ENCODE measurements at places on chromosomes 5 and 9.

- DNase-seq, result no peak
These were observed 298.5 kb upstream of the KIF2A start for GRCh38 chr5:62007457-62007856.

DNA sequence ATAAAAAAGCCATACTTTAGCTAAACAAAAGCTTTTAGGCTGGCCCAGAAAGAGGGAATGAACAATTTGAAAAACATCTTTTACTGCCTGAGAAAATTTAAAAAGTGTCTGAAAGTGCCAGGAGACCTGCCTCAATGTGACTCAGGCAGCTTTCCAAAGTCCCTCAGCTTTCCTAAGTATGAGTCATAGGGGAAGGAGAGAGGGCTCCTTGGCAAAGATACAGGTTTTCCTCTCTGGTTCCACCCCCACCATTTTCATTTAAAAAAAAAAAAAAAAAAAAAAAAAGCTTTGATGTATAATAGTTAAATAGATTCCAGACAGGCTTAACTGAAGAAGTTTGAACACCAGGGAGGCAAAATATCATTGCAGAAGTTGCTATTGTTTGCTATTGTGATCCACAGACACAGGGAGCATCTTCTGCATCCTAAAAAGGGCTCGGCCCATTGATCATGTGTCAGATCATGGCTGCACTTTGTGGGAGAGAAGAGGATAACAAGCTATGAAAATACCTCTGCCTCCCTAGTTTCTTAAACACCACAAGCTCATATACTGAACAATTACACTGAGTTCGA is 71.5 kb downstream of the MRPS27 start:
- DNase-seq, result no peak

DNA sequence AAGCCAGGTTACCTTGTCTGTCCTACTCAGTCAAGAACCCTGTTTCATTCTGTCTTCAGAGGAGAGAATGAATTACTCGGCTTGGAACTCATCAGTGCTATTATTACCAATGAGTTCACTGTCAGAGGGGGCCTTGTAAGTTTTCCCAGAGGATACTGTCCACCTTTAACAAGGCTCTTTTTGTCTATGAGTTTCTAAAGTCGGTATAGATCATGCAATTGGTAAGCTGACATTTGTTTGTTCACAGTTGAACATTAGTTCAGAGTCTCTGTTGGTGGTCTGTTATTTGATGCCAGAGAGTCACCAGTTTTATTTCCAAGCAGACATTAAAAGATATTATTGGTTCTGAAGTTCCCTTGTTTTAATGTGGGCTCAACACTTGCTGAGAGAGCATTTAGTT is 58.1 kb upstream of the DHFR start:
- DNase-seq, result no peak

GRCh38 chr9:71767776-71768321 is 464 bp downstream of the CEMIP2 start:
- no peak for DNase-seq

DNA sequence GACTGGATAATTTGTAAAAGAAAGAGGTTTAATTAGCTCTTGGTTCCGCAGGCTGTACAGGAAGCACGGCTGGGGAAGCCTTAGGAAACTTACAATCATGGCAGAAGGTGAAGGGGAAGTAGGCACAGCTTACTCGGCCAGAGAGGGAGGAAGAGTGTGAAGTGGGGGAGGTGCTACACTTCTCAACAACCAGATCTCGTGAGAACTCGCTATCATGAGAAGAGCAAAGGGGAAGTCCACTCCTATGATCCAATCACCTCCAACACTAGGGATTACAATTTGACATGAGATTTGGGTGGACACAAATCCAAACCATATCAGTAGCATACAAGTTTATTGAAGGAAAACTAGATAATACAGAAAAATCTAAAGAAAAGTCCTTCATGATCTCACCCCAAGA is 39.9 kb downstream of the NEURL1B start:
- DNase-seq, result no peak

- DNase-seq, result no peak
These were observed 4.2 kb upstream of the EPB41L4B start for GRCh38 chr9:109325089-109325488.

DNA sequence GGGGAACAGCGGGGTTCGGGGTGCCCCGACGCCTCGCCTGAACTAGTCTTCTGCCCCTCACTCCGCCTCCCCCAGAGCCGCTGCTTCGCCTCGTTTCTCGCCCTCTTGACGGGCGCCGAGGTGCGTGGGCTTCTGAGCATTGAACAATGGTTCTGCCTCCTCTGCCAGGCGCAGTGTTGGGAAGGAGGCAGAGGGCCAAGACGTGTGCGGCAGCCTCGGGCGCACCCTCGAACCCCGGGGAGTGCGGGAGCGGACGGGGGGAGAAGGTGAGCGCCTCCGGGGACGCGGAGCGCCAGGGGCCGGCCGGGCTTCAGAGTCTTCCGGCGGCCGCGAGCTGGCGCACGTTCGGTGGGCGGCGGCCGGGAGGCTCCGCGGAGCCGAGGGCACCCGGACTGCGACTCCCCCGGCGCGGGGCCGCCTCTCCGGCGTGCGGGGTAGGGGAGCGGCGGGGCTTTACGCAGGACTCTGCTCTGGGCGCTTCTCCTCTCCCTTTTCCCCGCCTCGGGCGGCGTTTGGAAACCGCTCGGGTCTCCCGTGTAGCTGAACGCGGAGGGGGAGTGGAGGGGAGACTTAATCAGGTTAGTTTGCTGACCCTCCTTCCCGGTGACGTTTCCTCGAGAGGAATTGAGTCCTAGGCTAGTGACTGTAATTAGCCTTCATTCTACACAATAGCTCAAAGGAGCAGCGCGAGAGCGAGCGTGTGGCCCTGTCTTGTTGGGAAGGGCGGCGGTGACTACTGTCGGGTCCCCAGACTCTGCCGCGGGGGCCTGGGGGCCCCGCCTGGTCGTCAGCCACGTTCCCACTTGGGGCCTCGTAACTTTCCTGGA is 1.1 kb downstream of the VLDLR start:
- DNase-seq, result no peak

DNA sequence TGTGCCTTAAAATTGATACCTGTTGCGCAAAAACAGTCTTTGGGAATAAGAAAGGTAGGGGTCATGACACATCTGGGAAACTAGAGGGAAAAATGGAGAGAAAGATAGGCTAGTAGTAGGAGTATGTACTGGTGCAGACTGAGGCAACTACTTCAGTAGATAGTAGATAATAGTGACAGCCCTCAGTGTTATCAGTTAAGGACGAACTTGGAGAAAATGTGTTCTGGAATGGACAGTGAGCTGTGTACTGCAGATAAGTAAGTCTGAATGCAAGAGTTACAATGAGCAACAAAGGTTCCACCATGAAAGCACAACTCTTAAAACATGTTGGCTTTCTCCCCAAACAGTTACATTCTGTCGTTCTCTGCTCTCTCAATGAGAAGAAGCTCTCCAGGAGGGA is 6.5 kb upstream of the INSL6 start:
- no peak for DNase-seq

GRCh38 chr5:91495699-91496098 is 112.6 kb upstream of the ARRDC3 start:
- no peak for DNase-seq

DNA sequence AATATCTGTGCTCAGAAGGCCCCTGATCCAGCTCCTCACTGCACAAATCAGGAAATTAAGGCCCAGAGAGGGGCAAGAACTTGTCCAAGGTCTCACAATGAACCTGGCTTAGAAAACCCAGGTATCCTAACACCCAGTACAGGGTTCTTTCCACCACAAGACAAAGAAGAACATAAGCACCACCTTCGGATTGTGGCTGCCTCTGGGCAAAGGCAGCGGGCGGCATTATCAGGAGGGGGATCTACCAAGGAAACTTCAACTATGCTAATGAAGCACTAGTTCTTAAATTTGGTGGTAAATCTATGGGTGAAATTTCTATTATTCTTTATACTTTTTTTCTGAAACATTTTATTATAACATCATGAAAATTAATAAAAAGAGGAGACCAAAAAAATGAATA is 17.9 kb downstream of the ANXA6 start:
- no peak for DNase-seq

- DNase-seq, result no peak
These were observed 382.0 kb downstream of the CDH12 start for GRCh38 chr5:22471154-22471553.

GRCh38 chr9:5355817-5356216 is 16.1 kb upstream of the RLN1 start:
- DNase-seq, result no peak

DNA sequence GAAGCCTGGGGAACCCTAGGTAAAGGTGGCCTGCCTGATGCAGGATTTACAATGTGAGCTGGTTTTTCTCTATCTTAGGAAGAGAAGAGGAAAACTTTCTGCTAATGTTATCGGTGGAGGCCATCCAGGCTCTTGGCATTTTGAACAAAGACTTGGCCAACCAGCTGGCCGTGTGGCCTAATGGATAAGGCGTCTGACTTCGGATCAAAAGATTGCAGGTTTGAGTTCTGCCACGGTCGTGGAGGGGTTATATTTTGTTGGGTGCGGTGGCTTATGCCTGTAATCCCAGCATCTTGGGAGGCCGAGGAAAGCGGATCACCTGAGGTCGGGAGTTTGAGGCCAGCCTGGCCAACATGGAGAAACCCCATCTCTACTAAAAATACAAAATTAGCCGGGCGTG is 9.6 kb downstream of the C9orf152 start:
- DNase-seq, result no peak

DNA sequence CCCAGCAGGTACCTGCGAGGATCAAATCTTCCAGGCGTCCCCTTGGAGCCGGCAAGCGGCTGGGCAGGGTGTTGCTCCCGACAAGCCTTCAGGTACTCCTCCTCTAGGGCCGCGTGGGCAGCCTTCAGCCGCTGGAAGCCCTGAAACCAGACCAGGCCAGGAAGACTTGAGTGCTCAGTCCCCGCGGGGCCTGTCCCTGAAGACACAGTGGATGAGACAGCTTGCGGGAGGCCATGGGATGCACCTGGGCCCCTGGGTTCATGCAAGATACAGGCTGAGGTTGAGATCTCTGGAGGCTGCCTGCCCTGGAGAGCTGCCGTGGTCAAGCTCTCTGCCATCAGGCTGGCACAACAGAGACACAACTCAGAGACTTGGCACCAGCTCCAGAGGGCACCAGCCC is 25.4 kb downstream of the AKNA start:
- no peak for DNase-seq

DNA sequence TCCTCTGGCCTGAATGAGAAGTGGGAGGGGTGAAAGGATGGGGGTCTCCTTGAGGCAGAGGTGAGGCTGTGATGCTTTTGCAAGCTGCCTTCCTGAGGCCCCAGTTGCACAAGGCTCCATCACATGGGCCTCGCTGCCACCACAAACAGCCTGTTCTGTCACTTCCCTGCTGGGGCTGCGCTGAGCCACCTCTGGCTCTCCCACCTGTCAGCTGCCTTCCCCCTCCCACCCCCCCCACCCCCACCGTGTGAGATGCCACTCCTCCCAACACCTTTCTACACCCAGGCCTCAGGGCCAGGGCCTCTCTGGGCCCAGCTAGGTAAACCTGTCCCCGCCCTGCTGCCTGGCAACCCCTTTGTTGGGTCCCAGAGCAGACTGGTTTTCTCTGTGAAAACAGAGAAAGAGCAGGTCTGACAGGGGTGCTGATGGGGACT is 4.5 kb upstream of the PDLIM4 start:
- DNase-seq, result no peak

DNA sequence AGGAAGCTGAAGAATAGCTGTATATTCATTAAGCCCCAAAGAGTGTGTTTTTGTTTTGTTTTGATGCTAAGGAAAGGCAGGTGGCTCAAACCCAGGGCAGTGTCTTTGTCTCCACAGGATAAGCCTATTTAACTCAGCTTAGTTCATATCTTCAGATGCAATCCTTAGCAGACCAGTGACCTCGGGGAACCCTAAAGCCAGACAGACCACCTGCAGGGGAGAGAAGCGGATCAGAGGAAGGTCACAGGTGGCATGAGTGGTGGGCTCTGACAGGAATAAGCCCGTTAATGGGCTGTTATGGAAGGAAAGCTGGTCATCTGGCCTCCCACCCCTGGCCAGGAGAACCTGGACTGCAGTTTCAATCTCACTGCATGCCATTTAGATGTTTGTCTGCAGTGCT is 30.8 kb downstream of the TAS2R1 start:
- DNase-seq, result no peak

GRCh38 chr5:6457592-6457991 is 8.9 kb downstream of the UBE2QL1 start:
- no peak for DNase-seq

GRCh38 chr5:12704955-12705354 is 800.7 kb upstream of the CTNND2 start:
- DNase-seq, result no peak

DNA sequence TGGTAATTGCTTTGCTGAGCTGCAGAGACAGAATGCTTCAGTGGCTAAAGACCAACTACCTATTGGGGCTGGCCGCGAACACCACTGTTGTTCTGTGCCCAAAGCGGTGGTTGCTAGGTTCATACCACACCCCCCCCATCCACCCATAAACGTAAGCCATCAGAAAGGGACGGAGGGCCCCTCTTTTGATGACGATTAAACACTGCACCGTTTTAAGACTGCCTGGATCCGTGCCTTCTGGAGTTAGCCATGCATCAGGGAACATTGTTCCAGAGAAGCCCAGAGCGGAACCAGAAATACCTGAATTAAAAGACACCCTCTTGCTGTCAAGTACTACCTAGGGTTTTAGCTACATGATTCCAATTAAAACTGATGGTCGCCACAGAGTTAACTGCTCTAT is 369.1 kb upstream of the DAP start:
- DNase-seq, result no peak

GRCh38 chr5:71986101-71986500 is 121.2 kb upstream of the MAP1B start:
- DNase-seq, result no peak

GRCh38 chr5:37721447-37721871 is 118.4 kb downstream of the GDNF start:
- no peak for DNase-seq

- no peak for DNase-seq
These were observed 61.3 kb upstream of the IQGAP2 start for GRCh38 chr5:76341651-76342334.

- DNase-seq, result no peak
These were observed 53.9 kb downstream of the ERAP1 start for GRCh38 chr5:96753848-96754247.

GRCh38 chr5:67077296-67077695 is 119.3 kb downstream of the CD180 start:
- no peak for DNase-seq

All from activated CD4-positive, alpha-beta T cell treated with anti-CD3 and anti-CD28 coated beads, Interleukin-2, amount 50 U/mL, for 1 hour (primary cell).